ENCODE measurements at places on chromosomes 4 and X.
A peak's percentile ranks its signal among the peaks of the same experiment; 100 is the strongest.

DNA sequence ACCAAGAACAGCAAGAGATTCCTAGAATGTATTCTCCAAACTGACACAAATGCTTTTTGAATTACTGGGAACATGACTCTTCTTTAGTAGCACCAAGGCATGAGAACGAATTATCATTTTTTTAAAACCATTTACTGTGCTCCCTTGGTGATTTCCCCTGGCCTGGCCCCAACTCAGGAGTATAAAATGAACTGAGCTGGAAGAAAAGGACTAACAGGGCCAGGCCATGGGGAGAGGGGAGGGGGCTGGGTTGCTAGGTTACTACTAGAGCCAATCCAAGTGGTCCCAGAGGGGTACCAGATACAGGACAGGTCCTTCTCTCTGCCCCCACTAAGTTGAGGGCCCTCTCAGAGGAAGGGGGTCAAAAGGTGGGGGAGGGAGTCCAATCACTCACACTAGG, 23.1 kb downstream of the SASH3 start:
- no peak for DNase-seq

GRCh38 chr4:27048429-27049238, 188.0 kb downstream of the STIM2 start:
- DNase-seq, result no peak

GRCh38 chrX:101117701-101118100, 19.7 kb downstream of the CENPI start:
- no peak for DNase-seq

DNA sequence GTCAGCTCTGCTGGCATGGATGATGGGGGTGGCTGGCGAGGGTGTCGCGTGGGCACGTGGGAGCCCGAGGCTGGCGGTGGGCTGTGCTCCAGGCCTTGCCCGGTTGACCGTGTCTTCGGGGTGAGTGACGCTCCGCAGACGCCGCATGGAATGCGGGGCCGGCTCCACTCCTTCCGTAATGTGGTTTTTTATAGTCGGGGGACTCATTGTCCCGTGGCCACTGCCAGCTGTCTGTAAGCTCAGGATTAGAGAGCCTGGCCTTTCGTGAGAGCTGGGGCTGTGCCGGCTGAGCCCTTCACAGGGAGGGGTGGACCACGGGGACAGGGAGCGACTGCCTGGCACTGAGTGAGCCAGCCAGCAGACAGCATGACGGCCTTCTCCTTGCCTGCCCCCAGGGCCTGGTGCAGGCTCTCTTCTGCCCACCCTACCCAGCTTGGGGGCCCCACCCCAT, 20.4 kb downstream of the DOK7 start:
- DNase-seq, result no peak

- DNase-seq, result no peak
Measured at GRCh38 chr4:59024257-59024656, 1914.1 kb upstream of the IGFBP7 start.

DNA sequence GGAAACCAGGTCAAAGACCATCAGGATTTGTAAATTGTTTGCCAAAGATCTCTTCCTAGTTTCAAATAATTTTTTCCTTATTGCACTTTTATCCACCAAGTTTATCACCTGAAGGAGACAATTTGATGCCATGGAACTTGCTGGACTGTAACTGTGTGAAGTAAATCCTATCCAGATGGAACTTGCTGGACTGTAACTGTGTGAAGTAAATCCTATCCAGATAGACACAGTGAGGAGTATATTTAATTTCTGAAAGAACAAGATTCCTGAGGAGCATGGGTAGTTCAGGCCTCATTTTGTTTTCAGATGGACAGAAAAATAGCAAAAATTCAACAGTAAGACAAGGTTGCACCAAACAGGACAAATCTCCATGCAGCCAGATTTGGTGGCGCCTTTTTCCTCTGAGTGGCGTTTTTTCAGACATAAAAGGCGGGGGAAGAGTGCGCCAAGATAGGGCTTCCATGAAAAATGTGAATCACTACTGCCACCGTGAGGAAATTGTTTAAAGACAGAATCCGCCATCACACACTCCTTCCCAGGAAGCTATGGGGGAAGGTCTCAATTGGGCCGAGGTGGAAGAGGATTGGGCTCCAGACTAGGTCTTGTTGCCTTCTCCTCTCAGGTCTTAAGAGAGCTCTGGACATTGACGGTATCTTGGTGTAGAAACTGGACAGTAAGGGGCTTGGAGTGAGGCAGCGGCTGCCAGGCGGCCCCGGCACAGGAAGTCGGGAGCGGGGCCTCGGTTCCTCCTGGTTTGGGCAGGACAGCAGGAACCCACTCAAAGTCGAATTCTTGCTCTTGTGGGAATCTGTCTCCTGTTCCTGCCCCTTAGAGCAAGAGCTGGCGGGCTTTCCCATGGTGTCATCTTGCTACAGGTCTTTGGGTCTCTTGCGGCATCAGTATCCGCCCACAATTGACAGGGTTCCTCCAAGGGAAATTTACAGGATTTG, 234.7 kb downstream of the OR13H1 start:
- DNase-seq, result no peak

DNA sequence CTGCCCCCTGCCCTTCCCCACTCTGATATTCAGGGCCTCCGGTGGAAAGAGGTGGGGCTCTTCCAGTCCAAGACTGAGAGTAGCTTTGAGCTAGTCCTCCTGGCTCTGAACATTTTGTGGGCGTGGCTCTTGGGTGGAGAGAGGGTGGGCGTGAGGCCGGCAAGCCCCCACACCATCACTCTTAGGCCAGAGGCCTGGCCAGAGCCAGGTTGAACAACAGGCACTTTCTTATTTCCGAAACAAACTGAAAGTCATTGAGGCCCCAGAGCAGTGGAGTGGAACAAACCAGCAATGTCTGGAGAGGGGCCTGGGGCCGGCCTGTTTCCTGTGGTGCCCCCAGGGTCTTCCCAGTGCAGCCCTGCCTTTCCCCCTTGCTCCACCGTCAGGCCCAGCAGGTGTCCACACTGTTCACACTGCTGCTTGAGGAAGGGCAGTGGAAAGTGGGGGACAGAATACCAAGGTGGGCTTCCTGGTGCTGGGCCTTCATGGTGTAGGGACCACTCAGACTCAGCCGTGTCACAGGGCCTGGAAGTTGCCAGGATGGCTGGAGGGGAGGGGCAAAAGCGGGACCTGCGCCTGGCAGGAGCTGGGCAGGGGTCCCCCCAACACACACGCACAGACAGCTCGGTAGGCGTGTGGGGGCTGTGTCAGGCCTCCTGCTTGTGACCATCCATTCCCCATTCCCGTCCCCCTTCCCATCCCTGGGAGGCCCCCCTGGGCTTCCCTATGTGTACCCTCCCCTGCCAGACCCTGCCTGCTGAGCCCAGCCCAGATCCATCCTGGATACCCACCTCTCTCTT, 2.9 kb downstream of the ADRA2C start:
- DNase-seq, result no peak

- no peak for DNase-seq
Measured at GRCh38 chrX:9758021-9758638, 7.5 kb downstream of the GPR143 start.

- DNase-seq, result peak; percentile 46
Measured at GRCh38 chr4:165378745-165379677, at the start of gene CPE. CPE (plus strand) TSS chr4:165379008; CDS start chr4:165379222, 214 bp downstream.

GRCh38 chr4:81204571-81204970, 10.5 kb downstream of the PRKG2 start:
- no peak for DNase-seq

DNA sequence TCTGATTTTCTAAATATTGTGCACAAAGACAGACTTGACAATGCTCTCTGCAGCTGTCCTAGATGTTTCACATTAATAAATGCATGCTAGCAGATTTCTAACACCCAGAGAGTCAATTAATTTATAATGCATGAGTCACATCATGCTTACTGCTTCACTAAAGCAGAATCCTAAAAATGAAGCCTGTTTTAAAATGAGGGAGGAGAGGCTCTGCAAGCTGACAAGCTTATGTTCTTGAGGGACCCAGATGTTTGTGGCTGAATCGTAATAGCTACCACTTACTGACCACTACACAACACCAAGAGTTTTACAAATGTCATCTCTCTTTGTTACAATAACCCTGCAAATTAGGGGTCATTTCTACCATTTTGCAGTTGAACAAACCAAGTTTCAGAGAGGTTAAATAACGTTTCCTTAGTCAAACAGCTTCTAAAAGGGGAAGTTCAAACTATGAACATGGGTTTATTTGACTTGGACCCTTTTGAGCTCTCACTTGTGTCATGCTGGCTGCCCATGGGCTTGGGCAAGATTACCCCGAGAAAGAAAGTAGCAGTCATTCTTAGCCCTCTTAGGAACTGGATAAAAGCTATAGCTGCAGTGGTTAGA, 262.7 kb upstream of the ETNPPL start:
- DNase-seq, result no peak

GRCh38 chr4:67542076-67542475, 3.2 kb downstream of the CENPC start:
- no peak for DNase-seq

GRCh38 chrX:79367907-79368306, 773 bp upstream of the ITM2A start:
- no peak for DNase-seq

GRCh38 chr4:73661646-73662119, 41.4 kb upstream of the RASSF6 start:
- DNase-seq, result no peak

DNA sequence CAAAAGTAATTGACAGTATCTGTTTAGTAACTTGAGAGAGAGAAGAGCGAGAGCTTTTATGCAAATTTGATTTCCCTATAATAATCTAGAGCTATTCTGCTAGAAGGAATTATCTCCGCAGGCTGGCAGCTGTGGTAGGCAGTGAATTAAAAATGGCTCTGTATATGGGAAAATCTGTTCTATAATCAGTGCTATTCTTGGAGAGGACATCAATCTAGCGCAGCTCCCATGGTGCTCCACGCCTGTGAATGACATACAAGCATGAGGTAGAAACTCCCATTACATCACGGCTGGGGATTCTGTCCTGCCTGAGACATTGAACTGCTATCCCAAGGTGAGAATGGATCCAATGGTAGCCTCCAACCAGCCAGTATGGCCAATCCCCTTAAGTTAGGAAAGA, 179.0 kb downstream of the DHX15 start:
- no peak for DNase-seq

- DNase-seq, result no peak
Measured at GRCh38 chrX:124518885-124519284, 172.5 kb downstream of the SH2D1A start.

- no peak for DNase-seq
Measured at GRCh38 chrX:139642241-139642927, 65.6 kb downstream of the MCF2 start.

GRCh38 chr4:91127831-91128230, 1000.6 kb downstream of the CCSER1 start:
- DNase-seq, result no peak

- no peak for DNase-seq
Measured at GRCh38 chrX:8083286-8083685, 87.8 kb downstream of the VCX2 start.

GRCh38 chr4:7000421-7001176, 42.6 kb upstream of the TADA2B start:
- DNase-seq, result no peak

GRCh38 chrX:95762716-95763115, 921.9 kb upstream of the DIAPH2 start:
- DNase-seq, result no peak

DNA sequence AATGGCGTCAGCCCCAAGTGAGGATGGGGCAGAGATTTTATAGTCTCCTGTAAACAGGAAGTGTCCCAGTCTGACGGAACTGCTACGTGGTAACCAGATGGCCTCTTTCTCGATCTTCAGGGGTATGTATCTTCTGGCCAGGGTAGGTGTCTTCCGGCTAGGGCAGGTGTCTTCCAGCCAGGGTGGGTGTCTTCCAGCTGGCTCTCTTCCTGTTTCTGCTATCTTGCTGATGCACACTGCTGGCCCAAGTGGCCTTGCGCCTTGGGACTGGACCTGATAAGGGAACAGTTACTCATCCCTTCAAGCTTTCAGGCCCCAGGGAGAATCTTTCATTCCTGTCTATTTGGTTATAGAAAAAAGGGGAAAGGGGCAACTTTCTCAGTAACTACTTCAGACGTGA, 178.7 kb upstream of the MAGEE2 start:
- no peak for DNase-seq

GRCh38 chr4:79763486-79764075, 309.4 kb downstream of the ANTXR2 start:
- DNase-seq, result no peak

DNA sequence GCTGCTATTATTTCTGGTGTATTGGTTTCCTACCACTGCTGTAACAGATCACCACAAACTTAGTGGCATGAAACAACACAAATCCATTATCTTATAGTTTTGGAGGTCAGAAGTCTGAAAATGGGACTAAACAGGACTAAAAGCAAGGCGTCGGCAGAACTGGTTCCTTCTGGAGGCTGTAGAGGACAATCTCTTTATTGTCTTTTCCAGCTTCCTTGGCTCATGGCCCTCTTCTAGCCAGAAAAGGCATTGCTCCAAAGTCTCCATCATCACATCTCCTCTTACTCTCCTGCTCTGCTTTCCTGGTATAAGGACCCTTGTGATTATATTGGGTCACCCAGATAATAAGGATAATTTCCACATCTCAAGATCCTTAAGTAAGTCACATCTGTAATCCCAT, 121.9 kb downstream of the CLCN4 start:
- DNase-seq, result no peak

DNA sequence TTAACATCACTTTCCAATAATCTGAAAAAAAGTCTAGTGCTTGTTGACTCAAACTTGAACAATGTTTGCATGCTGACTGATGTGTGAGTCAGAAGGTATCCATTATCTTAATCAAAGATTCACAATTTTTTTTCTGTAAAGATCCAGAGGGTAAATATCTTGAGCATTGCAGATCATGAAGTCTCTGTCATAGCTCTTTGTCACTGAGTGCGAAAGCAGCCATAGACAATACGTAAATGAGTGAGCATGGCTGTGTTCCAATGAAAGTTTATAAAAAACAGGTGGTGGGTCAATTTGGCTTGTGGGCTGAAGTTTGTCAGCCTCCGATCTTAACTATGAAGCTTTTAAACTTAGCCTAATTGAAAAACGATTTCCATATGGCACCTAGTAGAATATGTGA, 37.7 kb downstream of the NHS start:
- no peak for DNase-seq

- no peak for DNase-seq
Measured at GRCh38 chr4:160595646-160596045, 1492.8 kb downstream of the RAPGEF2 start.

GRCh38 chr4:25978327-25978726, 64.3 kb downstream of the SMIM20 start:
- no peak for DNase-seq

GRCh38 chrX:118225711-118226428, 109.3 kb upstream of the KLHL13 start:
- no peak for DNase-seq

GRCh38 chrX:47170861-47171692, 22.6 kb upstream of the UBA1 start:
- no peak for DNase-seq

- DNase-seq, result no peak
Measured at GRCh38 chr4:87938746-87939145, 36.8 kb upstream of the SPP1 start.

DNA sequence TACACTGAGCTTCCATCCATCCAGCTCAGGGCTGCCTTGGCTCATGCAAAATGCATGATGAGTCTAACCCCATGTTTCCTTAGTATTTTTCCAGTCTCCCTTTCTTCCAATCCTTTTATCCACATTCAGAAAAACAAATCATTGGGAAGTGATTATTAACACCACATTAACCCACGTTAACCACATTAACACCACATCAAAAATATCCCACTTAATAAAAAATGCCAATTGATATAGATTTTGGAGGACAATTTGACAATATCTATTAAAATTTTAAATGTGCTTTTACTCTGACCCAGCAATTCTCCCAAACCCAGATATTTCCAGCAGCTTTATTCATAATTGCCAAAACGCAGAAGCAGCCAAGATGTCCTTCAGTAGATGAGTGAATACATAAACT, 75.6 kb upstream of the SRD5A3 start:
- DNase-seq, result no peak

Measured in activated CD4-positive, alpha-beta memory T cell treated with anti-CD3 and anti-CD28 coated beads, Interleukin-2, amount 10 ng/mL, durations not matched to agents 7 days and 5 days (primary cell).